Calu3 (cell line): ENCODE measurements at places on chromosomes 1 and 21.

DNA sequence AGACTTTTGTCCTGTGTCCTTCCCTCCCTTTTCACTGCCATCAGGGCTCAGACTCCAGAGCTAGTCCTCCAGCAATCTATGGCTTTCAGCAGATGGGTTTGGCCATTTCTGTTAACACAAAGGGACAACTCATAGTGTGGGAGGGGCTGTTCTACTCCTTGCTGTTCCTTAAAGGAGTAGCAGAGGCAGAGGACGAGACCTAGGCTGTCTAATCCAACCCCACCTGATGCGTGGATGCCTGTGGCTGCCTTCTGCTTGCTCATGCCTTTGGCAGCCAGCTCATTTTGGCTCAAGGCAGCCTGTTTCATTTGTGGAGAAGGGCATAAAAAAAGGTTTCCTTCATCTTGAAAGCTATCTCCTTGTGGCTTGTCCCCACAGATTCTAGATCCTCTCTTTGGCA lies 27.0 kb downstream of the MFSD2A start:
- DNase-seq = peak; percentile 24

- DNase-seq = no peak
These were observed 22.9 kb downstream of the TCP10L start for GRCh38 chr21:32562426-32562825.

GRCh38 chr1:70768216-70768615 lies 279.4 kb downstream of the PTGER3 start:
- DNase-seq = no peak

DNA sequence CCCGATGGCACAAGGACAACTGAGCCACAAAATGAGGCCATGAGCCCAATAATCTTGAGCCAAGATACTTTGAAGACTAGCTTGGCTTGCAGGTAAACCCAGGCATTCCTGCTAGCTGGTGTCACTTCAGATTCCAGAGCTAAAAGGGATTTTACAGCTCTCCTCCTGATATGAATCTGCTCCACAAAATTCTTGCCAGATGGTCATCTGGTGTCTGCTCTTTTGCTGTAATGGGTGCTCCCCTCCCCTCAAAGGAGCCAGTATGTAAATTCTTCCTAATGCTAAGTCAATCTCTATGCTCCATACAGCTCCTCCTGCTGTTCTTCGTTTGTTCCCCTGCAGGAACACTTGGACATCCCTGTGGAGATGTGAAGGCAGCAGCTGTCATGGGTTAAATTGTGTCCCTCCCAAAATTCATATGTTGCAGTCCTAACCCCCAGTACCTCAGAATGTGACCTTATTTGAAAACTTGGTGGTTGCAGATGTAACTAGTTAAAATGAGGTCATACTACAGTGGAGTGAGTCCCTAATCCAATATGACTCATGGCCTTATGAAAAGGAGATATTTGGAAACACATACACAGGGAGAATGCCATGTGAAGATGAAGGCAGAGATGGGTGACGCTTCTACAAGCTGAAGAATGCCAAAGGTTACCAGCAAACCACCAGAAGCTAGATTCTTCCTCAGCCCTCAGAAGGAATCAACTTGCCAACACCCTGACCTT lies 180.6 kb upstream of the PALMD start:
- no peak for DNase-seq

- no peak for DNase-seq
These were observed 3.6 kb upstream of the DPH5 start for GRCh38 chr1:101029184-101029583.

GRCh38 chr1:234920136-234920842 lies 208.3 kb downstream of the TOMM20 start:
- no peak for DNase-seq
